Hepatocyte (in vitro differentiated cells): ENCODE measurements at places on chromosomes 7 and 10. TPM values are rescaled to one million over a fixed set of nuclear protein-coding genes. Genes with fewer than 3 reads are reported as not detected.

The ARHGAP12 gene
- polyA plus RNA-seq: 14.9 and 16.4 TPM in 2 replicates

The PGAM2 gene
- 0.66 TPM in 1 of 2 replicates, not detected in the other for polyA plus RNA-seq

DNA sequence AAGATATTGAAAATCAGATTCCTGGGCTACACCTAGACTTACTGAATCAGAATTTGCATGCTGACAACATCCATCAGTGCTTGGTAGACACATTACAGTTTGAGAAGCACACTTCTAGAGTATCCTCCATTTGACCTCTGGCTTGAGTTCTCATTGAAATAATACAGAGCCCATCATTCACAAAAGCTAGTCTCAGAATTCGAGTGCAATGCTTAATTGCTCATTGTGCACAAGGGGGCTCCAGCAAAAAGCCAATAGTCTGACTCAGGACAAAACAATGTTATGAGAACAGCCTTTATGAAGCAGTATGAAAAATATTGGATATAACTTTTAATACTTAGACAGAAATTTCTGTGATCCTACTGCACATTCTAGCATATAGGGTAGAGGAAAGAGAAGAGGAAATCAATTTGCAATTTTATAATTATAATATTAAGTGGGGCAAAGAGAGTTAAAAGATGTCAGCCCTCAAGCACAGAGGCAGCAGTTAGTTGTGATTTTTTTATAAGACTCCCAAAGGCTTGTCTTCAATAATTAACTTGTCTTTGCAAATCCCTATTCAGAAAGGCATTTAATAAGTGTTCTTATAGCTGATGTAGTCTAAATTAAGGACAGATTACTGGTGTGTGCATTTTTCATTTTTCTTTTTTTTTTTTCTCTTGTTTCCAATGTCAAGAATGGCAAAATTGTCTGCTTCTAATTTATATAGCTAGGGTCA, 105.8 kb upstream of the ANK3 start:
- H3K27ac ChIP-seq: no peak overlapping the region
- H3K4me1 ChIP-seq: no peaks in the 10 kb centered on the region
- no peaks in the 10 kb centered on the region for H3K27me3 ChIP-seq
- DNase-seq: no peak
- H3K4me3 ChIP-seq: no peak overlapping the region
- H3K36me3 ChIP-seq: no peaks in the 10 kb centered on the region

The CELF2 gene
- polyA plus RNA-seq: 25.9 and 26.9 TPM in 2 replicates

DNA sequence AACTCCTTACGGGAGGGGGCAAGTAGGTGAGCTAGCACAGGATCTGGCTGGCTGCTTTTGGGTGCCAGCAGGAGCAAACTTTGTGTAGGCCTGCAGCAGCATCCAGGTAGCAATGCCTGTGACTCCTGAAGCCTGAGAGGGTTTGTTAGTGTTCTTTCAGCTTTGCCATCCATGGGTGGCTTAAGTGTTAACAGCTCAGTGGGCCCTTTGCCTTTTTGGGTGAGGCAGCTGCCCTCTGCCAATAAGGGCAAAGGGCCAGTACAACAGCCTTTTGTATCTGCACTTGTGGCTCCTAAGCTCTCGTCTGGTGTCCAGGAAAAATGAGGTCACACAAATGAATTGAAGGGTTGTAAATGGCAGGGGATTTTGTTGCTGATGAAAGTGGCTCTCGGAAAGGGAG, 359.0 kb upstream of the CHRM2 start:
- no peak for DNase-seq
- H3K27ac ChIP-seq: no peak overlapping the region
- no peaks in the 10 kb centered on the region for H3K36me3 ChIP-seq
- no peak overlapping the region for H3K4me3 ChIP-seq
- no peaks in the 10 kb centered on the region for H3K4me1 ChIP-seq

GRCh38 chr7:27071622-27072390, 24.0 kb downstream of the HOXA1 start:
- H3K4me1 ChIP-seq: no peaks in the 10 kb centered on the region
- DNase-seq: no peak
- no peak overlapping the region for H3K4me3 ChIP-seq
- no peaks in the 10 kb centered on the region for H3K27me3 ChIP-seq

- H3K4me1 ChIP-seq: peaks cover 20% of the 10 kb centered on the region
- H3K36me3 ChIP-seq: no peaks in the 10 kb centered on the region
- H3K27me3 ChIP-seq: no peaks in the 10 kb centered on the region
- peak overlapping the region; percentile 64 for H3K27ac ChIP-seq
These were observed 996.4 kb downstream of the KCNMA1 start for GRCh38 chr10:76641215-76641614.

The SAP25 gene
- 1.8 and 4.0 TPM in 2 replicates for polyA plus RNA-seq

DNA sequence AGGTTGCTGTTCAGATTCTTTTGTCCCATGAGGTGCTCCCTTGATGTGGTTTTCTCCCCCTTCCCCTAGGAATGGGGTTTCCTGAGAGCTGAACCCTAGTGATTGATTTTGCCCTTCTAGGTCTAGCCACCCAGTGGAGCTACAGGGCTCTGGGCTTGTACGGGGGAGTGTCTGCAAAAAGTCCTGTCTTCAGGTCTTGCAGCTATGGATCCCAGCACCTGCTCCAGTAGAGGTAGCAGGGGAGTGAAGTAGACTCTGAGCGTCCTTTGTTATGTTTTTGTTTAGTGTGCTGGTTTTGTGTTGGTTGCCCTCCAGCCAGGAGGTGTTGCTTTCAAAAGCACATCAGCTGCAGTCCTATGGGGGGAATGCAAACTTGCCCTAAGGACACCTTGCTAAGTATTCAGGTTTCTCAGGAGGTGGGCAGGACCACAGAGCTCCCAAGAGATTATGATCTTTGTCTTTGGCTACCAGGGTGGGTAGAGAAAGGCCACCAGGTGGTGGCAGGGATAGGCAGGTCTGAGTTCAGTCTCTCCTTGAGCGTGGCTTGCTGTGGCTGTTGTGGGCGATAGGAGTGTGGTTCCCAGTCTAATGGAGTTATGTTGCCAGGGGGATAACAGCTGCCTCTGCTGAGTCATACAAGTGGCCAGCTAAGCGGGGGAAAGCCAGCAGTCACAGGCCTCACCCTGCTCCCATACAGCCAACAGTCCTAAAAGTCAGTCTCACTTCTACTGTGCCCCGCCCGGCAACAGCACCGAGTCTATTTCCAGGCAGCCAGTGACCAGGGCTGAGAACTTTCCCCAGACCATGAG, 92.4 kb upstream of the JCAD start:
- no peaks in the 10 kb centered on the region for H3K27me3 ChIP-seq
- H3K4me1 ChIP-seq: no peaks in the 10 kb centered on the region
- H3K27ac ChIP-seq: no peak overlapping the region
- no peaks in the 10 kb centered on the region for H3K36me3 ChIP-seq
- H3K4me3 ChIP-seq: no peak overlapping the region
- DNase-seq: peak; percentile 49

GRCh38 chr7:100887516-100888290, 1.8 kb downstream of the UFSP1 start:
- no peak overlapping the region for H3K27ac ChIP-seq
- no peaks in the 10 kb centered on the region for H3K27me3 ChIP-seq
- DNase-seq: no peak
- no peaks in the 10 kb centered on the region for H3K36me3 ChIP-seq
- H3K4me1 ChIP-seq: peaks cover 25% of the 10 kb centered on the region
- no peak overlapping the region for H3K4me3 ChIP-seq

DNA sequence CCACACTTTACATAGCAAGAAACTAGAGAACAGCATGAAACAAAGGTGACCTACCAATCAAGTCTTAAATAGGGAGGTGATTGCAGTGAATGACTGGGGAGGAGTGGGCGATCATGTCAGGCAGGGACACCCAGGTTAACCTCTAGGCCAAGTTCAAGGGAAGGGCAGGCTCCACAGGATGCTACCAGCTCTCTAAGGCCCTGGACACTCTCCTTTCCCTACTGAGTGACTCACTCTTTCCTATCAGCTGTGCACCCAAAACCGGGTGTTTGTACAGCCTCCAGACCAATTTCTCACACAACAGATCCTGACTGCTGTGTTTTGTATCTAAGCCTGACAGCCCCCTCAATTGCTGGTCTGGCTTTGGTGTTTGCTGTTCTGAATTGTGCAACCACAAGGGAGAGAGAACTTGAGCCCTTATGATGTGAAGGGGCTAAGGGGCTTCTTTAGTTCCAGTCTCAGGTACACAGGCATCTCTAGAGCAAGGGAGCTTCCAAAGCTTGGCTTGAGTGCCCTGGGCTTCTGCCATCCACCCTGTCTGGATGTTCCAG, 107.8 kb downstream of the TBXAS1 start:
- H3K4me1 ChIP-seq: no peaks in the 10 kb centered on the region
- H3K4me3 ChIP-seq: no peak overlapping the region
- no peaks in the 10 kb centered on the region for H3K36me3 ChIP-seq
- no peak overlapping the region for H3K27ac ChIP-seq

The FAM25A gene
- polyA plus RNA-seq: 0.57 TPM in 1 of 2 replicates, not detected in the other

The LRRC18 gene
- not detected in 2 replicates for polyA plus RNA-seq

The CPED1 gene
- 8.1 and 10.1 TPM in 2 replicates for polyA plus RNA-seq
